Kidney (tissue), 22 donors: ENCODE measurements at places on chromosomes 7 and 10. TPM values are rescaled to one million over a fixed set of nuclear protein-coding genes. Genes with fewer than 3 reads are reported as not detected.

- peak; percentile 43 for DNase-seq
Observed at GRCh38 chr7:4823441-4824119, 38.2 kb downstream of the PAPOLB start.

DNA sequence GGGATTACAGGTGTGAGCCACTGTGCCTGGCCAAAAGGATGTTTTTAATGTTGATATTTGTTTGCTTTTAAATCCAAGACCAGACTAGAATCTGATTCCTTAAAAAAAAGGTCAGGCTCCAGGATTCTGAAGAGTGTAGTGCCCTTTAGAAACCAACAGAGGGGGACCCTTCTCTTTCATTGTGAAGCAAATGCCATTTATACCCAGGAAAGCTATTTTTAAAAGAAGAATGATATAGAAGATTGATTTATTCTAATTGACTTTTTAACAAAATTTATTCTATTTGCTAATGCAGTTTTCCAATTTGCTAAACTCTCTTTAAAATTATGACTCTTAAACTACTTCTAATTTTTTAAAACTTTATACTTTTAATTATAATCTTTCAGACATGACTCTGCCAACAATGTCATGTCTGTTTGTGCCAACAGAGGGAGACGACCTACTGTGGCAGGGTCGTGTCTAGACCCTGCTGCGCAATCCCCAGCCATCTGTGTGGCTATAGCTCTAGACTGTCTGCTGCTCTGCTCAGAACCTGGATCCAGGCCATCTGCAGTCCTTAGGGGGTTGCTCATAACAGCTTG lies 201.0 kb upstream of the IMMP2L start:
- DNase-seq, result peak; percentile 80

DNA sequence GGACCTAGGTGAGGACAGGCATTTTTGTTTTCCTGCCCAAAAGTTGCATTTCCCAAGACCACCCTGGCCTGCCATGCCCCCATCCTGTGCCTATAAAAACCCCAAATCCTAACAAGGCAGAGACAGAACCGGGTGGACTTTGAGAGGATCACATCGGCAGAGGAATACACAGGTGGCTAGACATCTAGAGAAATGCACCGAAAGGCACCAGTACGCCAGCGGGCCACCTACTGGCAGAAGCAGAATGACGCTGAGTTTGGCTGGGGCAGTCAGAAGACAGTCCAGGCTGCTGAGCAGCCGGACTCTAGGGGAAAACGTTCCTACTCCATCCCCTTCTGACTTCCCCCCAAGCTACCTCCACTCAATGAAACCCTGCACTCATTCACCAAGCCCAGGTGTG lies 2.8 kb downstream of the AKR1C4 start:
- DNase-seq, result no peak

DNA sequence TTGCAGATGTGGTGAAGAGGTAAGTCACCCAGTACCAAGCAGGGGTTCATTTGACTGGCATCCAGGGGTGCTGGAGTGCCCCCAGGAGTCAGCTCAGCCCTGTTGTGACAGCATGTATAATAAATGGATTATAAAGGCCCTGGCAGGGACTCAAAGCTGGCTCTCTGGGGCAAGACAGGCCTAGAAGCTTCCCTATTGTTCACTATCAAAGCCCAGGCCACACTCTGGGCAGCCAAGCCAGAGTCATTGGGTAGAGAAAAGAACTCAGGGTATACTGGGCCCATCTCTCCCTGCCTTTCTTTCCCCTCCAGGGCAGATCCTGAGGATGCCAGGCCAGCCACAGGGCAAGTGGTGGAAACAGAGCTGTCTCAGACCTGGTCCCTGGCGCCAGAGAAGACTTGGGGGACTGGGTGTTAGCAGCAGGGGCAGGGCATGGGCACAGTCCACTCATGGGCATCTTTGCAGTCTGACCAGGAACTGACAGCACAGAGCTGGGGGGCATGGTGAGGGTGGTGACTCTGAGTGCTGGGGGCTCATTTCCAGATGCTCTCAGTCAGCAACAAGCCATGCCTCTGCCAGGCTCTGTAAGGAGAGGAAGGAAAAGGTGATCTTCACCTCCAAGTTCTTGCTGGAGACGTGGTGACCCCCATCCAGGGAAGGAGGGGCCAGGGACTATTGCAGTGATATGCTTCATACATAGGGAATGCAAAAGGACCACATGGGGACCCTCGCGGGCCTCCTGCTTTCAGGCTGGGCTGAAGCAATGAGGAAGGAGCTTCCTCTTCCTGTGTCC lies 11.7 kb downstream of the RBP3 start:
- DNase-seq, result no peak

GRCh38 chr7:999941-1000935 lies 17.3 kb downstream of the CYP2W1 start:
- DNase-seq, result peak; percentile 42

- peak; percentile 90 for DNase-seq
Observed at GRCh38 chr7:64463636-64464375, 99.1 kb downstream of the ZNF680 start.

GRCh38 chr10:72243822-72244437 lies 27.9 kb upstream of the ASCC1 start:
- DNase-seq, result peak; percentile 56

DNA sequence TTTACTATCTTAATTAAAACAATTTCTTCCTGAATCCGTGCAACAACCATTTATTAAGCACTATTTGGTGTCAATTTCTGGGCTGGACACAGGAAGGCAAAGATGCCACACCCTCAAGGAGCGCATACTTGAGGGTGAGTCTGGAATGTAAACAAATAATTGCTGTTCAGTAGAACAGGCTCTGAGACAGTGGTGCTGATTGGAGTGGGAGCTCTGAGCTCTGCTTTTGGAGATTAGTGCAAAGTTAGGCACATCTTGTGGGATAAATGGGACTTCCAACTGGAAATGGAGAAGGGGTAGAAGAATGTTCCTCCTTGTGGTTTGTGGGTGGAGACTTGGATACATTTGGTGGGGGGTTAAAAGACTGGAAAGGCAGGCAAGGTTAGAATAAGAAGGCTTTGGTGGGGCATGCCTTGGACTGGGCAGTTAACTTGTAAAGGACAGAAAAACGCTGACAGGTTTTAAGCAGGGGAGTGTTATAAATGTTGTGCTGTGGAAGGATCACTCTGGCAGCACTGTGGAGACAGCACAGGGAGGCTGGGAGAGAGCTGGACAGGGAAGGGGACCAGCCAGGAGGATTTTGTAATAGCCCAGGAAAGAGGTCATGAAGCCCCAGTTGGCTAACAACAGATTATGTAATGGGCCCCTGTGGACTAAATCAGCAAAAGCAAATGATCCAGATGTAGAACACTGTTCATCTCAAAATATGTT lies 80.7 kb downstream of the ZNF365 start:
- DNase-seq, result no peak

GRCh38 chr10:106560925-106561640 lies 603.4 kb downstream of the SORCS1 start:
- no peak for DNase-seq

GRCh38 chr10:16765509-16766375 lies 51.5 kb downstream of the RSU1 start:
- DNase-seq, result no peak

DNA sequence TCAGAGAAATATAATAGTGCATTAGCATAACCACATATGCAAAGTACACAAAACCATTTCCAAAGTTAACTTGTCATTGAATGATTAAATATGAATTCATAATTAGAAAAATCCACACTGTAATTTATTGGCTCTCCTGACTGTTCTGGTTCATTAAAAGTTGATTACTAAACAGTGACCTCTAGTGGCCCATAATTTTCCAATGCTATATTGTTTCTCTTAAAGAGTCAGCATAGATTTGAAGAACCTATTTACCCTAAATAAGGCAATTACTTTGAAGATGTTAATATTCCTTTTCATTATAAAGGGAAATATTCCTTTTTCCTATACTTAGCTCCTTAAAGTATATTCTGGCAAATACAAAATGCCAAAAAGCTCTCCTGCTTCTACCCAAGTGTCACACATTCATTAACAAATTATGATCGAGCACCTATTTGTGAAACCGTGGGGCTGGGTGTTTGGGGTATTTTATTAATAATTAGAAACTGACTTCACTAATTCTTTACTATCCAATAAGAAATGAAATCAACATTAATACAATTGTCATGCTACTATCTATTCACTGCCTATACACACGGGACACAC lies 86.2 kb downstream of the HIBADH start:
- DNase-seq, result peak; percentile 74

DNA sequence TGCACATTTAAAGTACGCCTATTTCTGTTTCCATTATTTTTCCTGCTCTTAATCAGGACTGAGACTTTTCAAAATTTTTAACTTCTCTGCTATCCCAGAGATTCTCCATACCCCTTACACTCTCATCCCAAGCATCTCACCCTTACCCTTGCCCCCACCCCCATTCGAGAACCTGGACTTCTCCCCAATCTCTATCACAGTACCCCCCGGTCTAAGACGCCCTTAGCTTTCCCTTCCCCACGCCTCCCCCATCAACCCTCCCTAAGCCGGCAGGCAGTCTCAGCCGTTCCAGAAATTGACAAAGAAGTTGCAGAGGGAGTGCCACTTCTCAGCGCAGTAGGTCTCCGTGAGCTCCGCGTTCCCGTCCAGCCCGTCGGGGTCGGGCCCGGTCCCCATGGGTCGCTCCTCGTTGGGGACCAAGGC lies 1.4 kb downstream of the FGFBP3 start:
- peak; percentile 66 for DNase-seq

DNA sequence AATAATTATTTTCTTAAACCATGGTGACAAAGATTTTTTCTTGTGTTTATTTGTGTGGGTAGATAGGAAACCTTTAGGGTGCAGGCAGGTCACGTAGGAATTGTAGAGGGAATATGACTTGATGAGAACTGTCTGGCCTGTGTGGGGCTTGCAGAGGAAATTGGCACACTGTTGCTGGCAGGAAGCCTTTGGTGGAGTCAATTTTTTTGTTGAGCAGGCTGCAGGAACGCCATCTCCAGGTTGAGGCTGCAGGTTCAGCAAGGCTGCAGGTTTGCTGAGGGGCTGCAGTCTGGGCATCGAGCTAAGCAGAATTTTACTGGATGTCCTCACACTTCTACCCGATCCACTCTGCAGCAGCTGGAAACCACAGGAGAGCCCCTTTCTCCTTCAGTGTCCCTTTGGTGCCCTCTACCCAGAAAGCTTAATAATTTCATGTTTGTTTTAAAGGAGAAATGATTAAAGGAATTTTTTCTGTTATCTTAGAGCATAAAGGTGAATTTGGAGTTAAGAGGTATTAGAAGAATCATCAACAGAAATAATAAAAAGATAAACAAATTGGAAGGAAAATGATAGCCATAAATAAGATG lies 37.0 kb downstream of the TBC1D12 start:
- no peak for DNase-seq

GRCh38 chr7:9307131-9307530 lies 873.7 kb downstream of the NXPH1 start:
- DNase-seq, result no peak

GRCh38 chr7:55325371-55325792 lies 39.8 kb upstream of the LANCL2 start:
- DNase-seq, result no peak

GRCh38 chr10:103853428-103854264 lies 1.7 kb downstream of the SH3PXD2A start:
- DNase-seq, result no peak

DNA sequence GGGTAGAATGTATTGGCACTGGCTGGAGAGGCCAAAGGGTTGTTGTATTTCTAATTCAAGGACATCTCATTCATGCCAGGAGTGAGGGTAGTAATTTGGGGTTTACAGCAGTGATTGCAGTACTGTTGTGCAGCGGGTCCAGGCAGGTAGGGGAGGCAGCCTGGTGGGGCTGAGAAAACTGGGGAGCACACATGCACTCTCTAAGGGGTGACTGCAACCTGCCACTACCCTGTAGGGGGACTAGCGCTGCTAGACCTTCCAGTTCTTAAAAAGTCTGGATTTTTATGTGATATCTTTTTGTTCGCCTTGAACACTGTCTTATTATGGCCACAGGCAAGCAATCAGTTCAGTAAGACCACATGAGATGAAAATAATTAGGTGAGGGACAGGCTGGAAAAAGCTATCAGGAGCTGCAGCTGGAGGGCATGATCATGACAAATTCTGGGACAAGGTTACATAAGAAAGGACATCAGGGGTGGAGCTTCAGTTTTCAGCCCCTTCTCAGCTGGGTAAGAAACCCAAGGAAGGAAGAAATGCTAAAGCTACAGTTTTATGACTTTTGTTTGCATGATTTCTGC lies 149.0 kb downstream of the ARHGAP21 start:
- DNase-seq, result no peak

GRCh38 chr10:5959581-5960069 lies 17.7 kb downstream of the IL15RA start:
- peak; percentile 39 for DNase-seq

DNA sequence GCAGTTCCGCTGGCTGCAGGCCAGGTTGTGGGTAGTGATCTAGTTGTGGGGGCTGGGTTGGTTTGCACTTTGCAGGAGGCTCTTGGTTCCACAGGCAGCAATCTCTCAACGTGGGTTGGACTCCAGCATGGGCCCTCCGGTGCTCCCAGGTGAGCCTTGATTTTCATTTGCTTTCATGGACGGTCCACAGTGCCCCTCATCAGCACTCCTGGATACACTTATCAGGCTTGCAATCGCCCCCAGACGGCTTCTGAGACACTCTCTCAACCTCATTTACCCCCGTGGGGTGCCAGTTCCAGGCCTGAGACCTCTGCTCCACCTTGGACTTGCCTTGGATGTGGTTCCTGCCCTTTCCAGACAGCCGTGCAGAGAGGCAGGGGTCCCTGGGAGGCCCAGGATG lies 31.3 kb upstream of the ZNF273 start:
- no peak for DNase-seq

- peak; percentile 87 for DNase-seq
Observed at GRCh38 chr10:115093286-115093775, at the start of gene ATRNL1. TSS of gene ATRNL1 (plus strand) at chr10:115093365. CDS start at chr10:115093751, 386 bp downstream.

GRCh38 chr7:120729245-120729644 lies 128.7 kb downstream of the TSPAN12 start:
- no peak for DNase-seq

DNA sequence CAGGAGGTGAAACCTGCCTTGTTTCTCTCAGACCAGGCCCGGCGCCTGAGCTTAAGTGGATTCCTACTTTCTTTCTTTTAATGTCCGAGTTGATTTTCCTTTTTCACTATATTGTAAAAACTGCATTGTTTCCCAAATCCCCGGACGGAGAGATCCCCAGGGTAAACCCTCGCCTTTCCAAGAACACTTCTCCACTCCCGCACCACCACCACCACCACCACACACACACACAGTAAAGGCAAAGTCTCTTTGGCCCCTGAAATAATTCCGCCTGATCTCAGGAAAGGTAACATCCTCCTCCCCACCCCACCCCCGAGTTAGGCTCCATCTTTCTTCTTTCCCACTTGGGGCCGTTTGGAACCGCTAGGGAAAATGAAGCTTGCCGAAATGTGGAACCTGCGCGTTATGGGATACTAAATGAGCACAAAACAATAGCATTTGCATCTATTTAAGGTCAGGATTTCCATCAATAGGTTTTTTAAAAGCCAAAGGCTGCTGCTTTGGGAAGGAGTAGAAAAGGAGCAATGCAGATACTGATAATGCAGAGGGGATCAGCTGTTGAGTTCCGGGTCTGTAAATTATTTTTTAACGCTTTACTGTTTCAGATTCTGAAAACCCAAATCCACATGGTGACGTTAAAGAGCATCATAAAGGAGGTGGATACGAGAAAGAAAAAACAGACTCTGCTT lies 2.5 kb downstream of the HPSE2 start:
- no peak for DNase-seq

GNAI1 gene
- 41.9 TPM for polyA plus RNA-seq

TMEM178B gene
- 0.58 TPM for polyA plus RNA-seq

DMTF1 gene
- polyA plus RNA-seq, result 23.6 TPM

LIPN gene
- polyA plus RNA-seq, result not detected

GIMAP7 gene
- 36.0 TPM for polyA plus RNA-seq

CDK1 gene
- 3.1 TPM for polyA plus RNA-seq

PON1 gene
- 0.28 TPM for polyA plus RNA-seq

CCDC3 gene
- polyA plus RNA-seq, result 9.7 TPM

DEPP1 gene
- polyA plus RNA-seq, result 44.4 TPM

FEZF1 gene
- not detected for polyA plus RNA-seq

CDHR3 gene
- polyA plus RNA-seq, result 3.6 TPM
